ENCODE measurements at places on chromosomes 13 and 19.

GRCh38 chr13:98792321-98792720 is 39.8 kb upstream of the SLC15A1 start:
- DNase-seq, result no peak

- DNase-seq, result no peak
These were observed 21.3 kb upstream of the TINCR start for GRCh38 chr19:5588906-5589676.

DNA sequence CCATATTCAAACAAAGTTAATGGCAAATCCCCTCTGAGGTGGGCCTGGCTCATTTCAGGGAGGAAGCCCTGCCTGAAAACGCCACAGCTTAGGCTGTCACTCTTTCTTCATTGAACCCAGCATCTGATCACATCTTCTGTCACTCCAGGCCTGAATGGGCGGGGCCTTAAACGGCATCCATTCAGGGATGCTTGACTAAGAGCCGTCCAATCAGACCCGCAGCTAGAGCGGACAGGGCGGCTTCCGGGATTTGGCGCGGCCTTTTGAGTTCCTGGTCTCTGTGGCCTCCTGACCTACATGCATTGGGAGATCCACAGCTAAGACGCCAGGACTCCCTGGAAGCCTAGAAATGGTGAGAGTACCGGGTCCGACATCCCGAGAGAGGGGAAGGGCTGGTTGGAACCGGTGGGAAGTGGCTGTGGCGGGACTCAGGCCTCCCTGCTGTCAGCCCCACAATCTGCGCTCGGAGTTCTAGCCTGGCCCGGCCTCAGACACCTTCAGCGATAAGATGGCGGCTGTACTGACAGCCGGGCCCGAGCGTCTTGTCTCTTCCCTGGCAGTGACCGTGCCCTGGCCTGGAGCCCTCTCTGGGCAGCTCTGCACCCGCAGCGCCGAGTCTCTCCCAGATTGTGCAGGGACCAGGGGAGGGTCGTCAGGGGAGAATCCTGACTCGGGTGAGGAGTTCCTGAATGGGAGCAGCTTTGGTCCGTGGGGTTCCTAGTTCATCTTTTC is at the start of gene ZNF723:
TSS of gene ZNF723 (plus strand) at position 261 of the 732 bp plus-strand sequence. CDS start at position 350, 89 bp downstream.
- DNase-seq, result no peak

DNA sequence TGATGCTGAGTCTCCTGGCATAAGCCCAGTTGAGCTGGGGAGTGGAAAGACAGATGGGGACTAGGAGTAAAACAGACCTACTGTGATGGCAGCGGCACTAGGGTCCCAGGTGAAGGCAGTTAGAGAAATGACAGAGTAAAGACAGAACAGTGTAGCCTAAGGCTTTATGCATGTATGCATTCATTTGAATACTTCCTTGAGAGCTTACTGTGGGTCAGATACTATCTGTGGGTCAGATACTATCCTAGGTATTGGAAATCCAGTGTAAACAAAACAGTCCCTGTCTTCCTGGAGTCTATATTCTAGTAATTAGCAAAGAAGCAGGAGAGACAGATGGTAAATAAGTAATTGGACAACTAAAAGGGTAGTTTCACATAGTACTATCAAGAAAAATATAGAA is 73.7 kb upstream of the LRCH1 start:
- no peak for DNase-seq

- no peak for DNase-seq
These were observed 168.9 kb downstream of the TEX29 start for GRCh38 chr13:111489301-111489700.

DNA sequence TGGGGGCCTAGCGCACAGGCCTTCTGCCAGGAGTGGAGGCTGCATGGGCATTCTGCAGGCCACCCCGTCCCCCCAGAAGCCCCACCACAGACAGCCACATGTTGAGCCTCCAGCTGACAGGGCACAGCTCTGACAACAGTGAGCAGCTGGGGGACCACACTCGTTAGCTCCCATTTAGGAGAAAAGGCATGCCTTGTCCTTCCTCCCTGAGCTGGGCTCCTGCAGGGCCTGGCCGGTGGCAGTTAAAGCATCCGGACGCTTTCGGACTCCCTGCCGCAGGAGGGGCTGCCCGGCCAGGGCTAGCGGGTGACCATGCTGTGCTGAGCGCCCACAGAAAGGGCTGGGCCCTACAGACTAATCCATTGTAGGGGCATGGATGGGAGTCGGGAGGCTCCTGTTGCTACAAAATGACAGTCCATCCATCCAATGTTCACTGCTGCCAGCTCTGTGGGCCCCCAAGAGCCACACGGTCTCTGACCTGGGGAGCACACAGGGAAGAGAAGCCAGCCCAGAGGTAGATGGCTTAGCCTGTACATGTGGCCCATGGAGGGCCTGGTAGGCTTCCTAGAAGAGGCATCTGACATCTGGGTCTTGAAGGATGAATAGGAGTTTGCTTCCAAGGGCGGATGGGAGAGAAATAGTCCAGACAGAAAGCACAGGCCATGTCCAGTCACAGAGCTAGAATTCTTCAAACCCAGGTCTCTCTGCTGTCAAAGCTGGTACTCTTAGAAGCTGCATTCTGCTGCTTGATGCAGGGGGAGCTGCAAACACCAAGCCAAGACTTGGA is 116.5 kb upstream of the VSTM2B start:
- no peak for DNase-seq

Measured in cortex of kidney (tissue), 1 donor.